GM12892 (cell line): ENCODE measurements at places on chromosomes 5 and 9.

GRCh38 chr5:10675177-10675700 lies 85.8 kb downstream of the DAP start:
- DNase-seq = no peak

DNA sequence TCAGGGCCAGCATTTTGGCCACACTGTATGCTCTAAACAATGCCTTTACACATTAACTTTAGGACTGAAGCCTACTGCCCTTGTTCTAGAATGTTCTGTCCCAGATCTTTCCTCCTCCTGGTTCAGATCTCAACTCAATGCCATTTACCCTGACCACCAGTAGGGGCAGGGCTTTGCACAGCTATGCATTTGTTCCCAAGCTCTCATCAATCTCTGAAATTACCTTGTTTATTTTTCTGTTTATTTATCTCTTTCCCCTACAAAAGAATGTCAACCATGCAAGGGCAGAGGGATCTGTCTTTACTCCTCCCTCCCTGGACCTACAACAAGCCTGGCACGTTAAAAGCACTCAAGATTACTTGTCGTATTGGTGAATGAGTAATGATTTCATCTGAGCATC lies 612.9 kb downstream of the BNC2 start:
- DNase-seq = no peak

DNA sequence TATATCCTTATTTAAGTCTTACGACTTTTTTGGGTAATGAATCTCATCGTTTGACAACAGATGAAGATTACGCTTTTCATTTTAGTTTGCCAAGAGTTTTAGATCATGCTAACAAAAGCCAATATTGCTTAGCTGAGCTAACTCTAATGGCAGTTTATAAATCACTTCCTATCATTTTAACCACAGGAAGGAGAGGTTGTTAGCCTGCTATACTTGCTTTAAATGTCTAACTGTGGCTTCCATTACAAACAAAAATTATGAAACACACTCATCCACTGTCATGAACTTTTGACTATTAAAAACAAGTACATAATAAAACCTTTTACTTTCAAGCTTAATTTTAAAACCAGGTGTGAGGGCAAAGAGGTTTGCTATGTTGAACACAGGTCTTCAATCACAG lies 53.7 kb upstream of the ANKH start:
- no peak for DNase-seq

GRCh38 chr9:95344735-95345325 lies 27.3 kb upstream of the FANCC start:
- DNase-seq = no peak

- DNase-seq = no peak
These were observed 45.0 kb downstream of the SEMA6A start for GRCh38 chr5:116529615-116530014.

GRCh38 chr9:106019039-106019680 lies 324.8 kb downstream of the TMEM38B start:
- no peak for DNase-seq

GRCh38 chr9:134698587-134699342 lies 57.2 kb downstream of the COL5A1 start:
- DNase-seq = peak; percentile 84

DNA sequence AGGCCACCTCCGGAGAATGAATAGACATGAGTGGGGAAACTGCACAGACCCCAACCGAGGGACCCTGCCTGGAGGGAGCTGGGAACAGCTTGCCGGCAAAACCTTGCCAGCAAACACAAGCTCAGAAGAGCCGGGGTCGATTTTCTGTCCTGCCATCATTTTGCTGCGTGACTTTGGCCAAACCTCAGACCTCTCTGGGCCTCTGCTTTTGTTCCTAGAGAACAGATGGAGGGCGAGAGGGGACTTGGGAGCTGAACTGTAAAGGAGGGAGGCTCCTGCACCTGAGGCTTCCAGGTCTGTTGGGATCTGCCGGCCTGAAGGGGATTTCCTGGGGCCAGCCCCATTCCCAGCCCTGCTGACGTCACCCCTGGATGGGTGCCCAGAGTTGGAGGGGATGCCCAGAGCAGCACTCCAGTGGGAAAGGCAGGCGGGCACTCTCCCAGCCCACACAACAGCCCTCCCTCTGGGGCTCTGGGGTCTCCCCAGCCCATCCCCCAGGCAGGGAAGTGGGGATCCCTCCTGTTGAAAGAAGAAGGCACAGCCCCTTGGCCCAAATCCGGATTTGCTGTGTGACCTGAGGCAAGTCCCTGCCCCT lies 40.4 kb upstream of the SYNPO start:
- no peak for DNase-seq

DNA sequence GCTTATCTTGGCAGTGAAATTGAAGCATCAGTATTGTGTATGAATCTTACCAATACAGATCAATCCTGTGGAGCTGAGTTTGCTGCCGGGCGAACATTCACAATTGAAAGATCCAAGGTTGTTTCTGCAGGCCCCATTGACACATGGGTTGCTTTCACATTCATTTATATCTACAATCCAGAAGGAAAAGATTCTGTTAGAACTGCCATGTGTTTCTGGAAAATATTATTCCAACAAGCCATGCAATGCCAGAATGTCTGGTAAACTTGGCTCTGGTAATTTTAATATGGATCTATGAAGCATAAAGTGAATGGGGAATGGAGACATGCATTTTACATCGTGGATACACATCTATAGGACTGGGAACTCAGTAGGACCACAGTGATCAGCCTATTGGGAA lies 180.8 kb downstream of the FBN2 start:
- no peak for DNase-seq

DNA sequence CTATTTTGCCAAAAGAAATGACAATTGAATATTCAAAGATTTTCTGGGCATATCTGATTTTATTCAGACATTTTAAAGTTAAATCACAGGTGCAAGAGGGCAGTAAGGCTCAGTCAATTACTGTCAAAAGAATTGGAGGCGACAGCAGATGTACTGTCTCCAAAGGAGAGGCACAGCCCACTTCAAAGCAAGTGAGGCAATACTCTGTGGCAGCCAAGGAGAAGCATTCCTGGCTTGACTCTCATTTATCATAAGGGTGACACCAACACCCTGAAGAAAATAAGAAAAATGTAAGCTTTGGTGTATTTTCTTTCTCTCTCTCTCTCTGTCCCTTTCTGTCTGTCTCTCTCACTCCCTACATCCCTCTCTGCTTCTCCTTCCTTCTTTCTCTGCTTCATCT lies 93.3 kb downstream of the SVEP1 start:
- no peak for DNase-seq

GRCh38 chr5:155689406-155689805 lies 637.6 kb upstream of the SGCD start:
- DNase-seq = no peak

- no peak for DNase-seq
These were observed 370.1 kb downstream of the TMEM161B start for GRCh38 chr5:87898574-87898973.
